ENCODE measurements at places on chromosomes 12 and 14. TPM values are rescaled to one million over a fixed set of nuclear protein-coding genes. Genes with fewer than 3 reads are reported as not detected.

KLRC2 gene
- total RNA-seq = 1.5 TPM

DNA sequence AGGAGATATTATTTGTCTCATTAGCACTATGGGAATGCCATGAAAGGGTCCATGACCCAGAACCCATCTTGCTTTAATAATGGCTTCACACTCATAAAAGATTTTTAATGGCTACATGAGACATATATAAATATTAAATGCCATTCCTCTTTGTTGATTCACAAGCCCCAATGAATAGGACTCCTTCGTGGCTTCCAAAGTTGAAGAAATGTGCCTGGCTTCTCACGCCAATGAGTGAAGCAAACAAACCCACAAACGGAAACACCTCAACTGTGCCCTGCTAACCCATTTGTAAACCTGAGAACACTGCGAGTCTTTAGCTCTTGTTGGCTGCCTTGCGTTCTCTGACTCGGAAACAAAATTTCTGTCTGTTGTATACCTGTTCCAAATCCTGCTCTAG is 381.7 kb upstream of the DDHD1 start:
- H3K27ac ChIP-seq = no peak overlapping the region
- H3K36me3 ChIP-seq = no peaks in the 10 kb centered on the region
- no peak overlapping the region for H3K4me3 ChIP-seq
- no peaks in the 10 kb centered on the region for H3K27me3 ChIP-seq

KTN1 gene
- 84.1 TPM for total RNA-seq

- H3K4me3 ChIP-seq = no peak overlapping the region
- H3K27ac ChIP-seq = peak overlapping the region; percentile 63
- H3K27me3 ChIP-seq = no peaks in the 10 kb centered on the region
- H3K4me1 ChIP-seq = peaks cover 56% of the 10 kb centered on the region
- no peak for DNase-seq
- H3K36me3 ChIP-seq = peaks cover 5% of the 10 kb centered on the region
Observed at GRCh38 chr14:54773171-54774006, 129.2 kb downstream of the GCH1 start.

DNA sequence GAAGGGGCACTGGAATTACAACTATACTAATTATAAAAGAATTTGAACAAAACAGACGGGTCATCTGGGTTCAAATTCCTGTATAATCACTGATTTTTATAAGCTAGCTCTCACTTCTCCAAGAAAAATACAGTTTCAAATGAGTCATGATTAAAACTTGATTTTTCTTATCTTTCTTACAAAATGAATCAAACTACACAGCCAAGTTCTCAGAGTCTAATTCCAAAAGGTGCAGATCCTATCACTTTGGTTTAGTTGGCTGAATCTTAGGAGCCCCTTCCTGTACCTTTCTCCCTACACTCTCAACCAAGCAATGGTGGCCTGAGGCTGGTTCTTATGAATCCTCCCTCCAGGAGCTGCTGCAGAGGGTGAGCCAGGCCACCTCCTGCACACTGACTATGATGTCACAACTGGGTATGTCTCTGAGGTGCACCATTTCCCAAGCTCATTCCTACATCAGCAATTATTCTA is 43.8 kb upstream of the BMP4 start:
- no peaks in the 10 kb centered on the region for H3K36me3 ChIP-seq
- H3K4me1 ChIP-seq = no peaks in the 10 kb centered on the region
- no peak overlapping the region for H3K4me3 ChIP-seq
- H3K27me3 ChIP-seq = no peaks in the 10 kb centered on the region

- H3K4me3 ChIP-seq = no peak overlapping the region
- H3K27ac ChIP-seq = no peak overlapping the region
- DNase-seq = no peak
Observed at GRCh38 chr12:57185906-57186508, 30.6 kb upstream of the NXPH4 start.

GRCh38 chr12:52070185-52070925 is 577 bp downstream of the ATG101 start:
- no peaks in the 10 kb centered on the region for H3K27me3 ChIP-seq
- H3K27ac ChIP-seq = peak overlapping the region; percentile 93
- H3K4me3 ChIP-seq = peak overlapping the region; percentile 100
- no peak for DNase-seq
- no peaks in the 10 kb centered on the region for H3K36me3 ChIP-seq

DNA sequence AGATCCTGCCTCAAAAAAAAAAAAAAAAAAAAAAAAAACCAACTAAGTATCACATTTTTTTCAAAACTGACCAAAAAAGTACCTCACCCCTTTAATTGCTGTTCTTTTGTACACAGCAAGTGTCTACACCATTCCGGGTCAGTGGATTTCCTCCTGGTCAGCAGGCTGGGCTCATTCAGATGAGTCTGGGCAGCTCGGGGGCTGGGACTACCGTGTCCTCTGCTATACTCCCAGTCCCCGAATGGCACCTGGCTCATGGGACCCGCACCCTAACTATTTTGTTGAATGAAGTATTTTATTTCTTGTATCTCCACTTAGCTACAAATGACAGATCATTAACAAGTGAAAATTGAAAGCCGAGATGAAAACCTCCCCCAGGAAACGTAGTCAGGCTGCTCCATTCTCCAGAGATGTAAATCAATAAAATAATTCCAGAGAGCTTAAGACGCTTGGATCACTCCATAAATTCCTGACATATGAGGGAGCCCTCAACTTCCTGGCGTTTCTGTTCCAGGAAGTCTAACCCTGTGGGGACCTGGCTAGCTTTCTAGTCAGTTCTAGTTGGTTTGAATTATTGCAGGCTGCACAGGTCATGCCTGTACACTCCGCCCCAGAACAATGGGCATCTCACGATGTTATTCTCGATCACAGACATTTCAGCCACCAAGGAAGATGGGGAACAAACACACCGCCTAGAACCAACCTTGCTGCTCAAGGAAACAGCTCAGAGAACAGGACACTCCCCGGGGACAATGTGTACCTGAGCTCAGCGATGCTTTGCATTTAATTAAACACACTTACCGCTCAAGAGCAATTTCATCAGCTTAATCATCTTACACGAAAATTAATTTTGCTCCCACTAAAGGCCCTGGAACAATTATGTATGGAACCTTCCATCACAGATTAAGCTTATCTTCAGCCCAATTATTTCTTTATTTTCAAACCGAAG is 76.3 kb downstream of the RIMBP2 start:
- H3K4me1 ChIP-seq = no peaks in the 10 kb centered on the region
- H3K4me3 ChIP-seq = no peak overlapping the region
- H3K27ac ChIP-seq = no peak overlapping the region
- no peaks in the 10 kb centered on the region for H3K36me3 ChIP-seq
- no peak for DNase-seq

- no peak overlapping the region for H3K4me3 ChIP-seq
- DNase-seq = no peak
- no peaks in the 10 kb centered on the region for H3K4me1 ChIP-seq
- no peaks in the 10 kb centered on the region for H3K27me3 ChIP-seq
- H3K36me3 ChIP-seq = no peaks in the 10 kb centered on the region
- H3K27ac ChIP-seq = no peak overlapping the region
Observed at GRCh38 chr12:13085968-13086686, 17.3 kb downstream of the GSG1 start.

GRCh38 chr12:48936379-48936979 is 11.2 kb upstream of the FKBP11 start:
- no peaks in the 10 kb centered on the region for H3K27me3 ChIP-seq
- H3K27ac ChIP-seq = no peak overlapping the region
- no peaks in the 10 kb centered on the region for H3K4me1 ChIP-seq
- peaks cover 36% of the 10 kb centered on the region for H3K36me3 ChIP-seq
- no peak overlapping the region for H3K4me3 ChIP-seq
- DNase-seq = peak; percentile 81

- H3K4me3 ChIP-seq = no peak overlapping the region
- no peaks in the 10 kb centered on the region for H3K27me3 ChIP-seq
- no peak for DNase-seq
- no peaks in the 10 kb centered on the region for H3K4me1 ChIP-seq
- H3K36me3 ChIP-seq = no peaks in the 10 kb centered on the region
- H3K27ac ChIP-seq = no peak overlapping the region
Observed at GRCh38 chr14:98741523-98741922, 530.5 kb downstream of the BCL11B start.

- DNase-seq = no peak
- no peaks in the 10 kb centered on the region for H3K4me1 ChIP-seq
- peaks cover 2% of the 10 kb centered on the region for H3K27me3 ChIP-seq
- no peak overlapping the region for H3K4me3 ChIP-seq
- no peak overlapping the region for H3K27ac ChIP-seq
Observed at GRCh38 chr12:84033162-84033561, 879.4 kb downstream of the SLC6A15 start.

DNA sequence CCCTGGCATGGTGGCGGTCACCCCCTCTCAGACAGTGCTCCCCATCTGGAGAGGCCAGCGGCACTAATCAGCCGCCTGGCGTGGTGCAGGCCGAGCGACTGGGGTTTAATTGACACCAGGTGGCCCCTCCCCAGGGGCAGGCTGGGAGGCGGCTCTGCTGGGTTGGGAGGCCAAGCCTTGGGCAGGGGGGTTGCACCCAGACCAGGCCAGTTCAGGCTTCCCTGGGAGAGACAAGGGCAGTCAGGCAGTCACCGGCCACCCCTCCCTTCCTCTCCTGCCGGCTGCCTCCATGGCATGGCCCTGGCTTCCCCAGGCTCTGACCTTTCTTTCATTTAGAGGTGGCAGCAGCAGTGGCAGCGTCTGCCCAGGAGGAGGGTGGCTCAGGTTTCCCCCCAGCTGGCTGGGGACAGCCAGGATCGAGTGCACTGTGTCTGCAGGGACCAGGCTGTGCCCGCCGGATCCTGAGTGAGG is 78.1 kb upstream of the NOS1 start:
- no peaks in the 10 kb centered on the region for H3K27me3 ChIP-seq
- H3K27ac ChIP-seq = no peak overlapping the region
- no peak for DNase-seq
- H3K4me3 ChIP-seq = no peak overlapping the region
- H3K4me1 ChIP-seq = no peaks in the 10 kb centered on the region

- H3K4me3 ChIP-seq = no peak overlapping the region
- no peak overlapping the region for H3K27ac ChIP-seq
- no peaks in the 10 kb centered on the region for H3K4me1 ChIP-seq
- H3K27me3 ChIP-seq = no peaks in the 10 kb centered on the region
- DNase-seq = no peak
Observed at GRCh38 chr12:66786531-66787308, 107.8 kb upstream of the GRIP1 start.

GRCh38 chr14:95040708-95041476 is 116.4 kb downstream of the DICER1 start:
- no peak overlapping the region for H3K27ac ChIP-seq
- DNase-seq = no peak

DNA sequence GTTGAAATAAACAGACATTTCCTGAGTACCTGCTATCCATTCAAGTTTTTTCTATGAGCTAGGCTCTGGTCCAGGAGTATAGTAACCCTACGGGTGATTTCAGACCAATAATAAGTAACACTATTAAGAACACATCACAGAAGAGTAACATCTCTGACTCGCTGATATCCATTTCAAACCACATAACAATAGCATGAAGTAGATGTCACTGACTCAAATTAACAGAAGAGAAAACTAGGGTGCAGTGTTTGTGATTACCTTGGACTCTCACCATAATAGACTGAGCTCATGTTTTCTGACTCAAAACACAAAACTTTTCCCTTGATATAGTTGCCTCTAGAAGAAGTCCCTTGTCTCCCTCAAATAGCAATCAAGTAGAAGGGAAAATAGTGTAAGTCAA is 423.0 kb downstream of the DIO2 start:
- no peaks in the 10 kb centered on the region for H3K27me3 ChIP-seq
- H3K27ac ChIP-seq = no peak overlapping the region
- H3K4me1 ChIP-seq = no peaks in the 10 kb centered on the region
- H3K4me3 ChIP-seq = no peak overlapping the region

PAWR gene
- total RNA-seq = 10.9 TPM

DNA sequence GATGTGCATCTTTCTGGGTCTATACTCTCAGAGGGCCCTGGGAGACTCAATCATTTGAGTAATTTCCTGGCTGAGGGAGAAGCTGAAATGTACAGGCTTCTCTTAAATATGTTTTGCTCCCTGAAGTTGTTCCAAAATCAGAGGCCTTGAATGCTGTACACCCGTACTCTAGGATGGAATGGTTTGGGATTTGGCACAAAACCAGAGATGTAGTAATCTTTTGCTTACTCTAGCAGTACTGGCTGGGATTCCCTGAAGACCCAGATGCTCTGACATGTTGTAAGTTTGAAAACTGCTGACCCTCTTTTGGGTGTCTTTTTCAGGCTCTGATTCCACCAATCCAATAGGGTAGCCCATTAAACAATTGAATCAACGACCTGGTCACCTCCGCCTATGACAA is 10.4 kb downstream of the ACACB start:
- H3K27me3 ChIP-seq = no peaks in the 10 kb centered on the region
- peak overlapping the region; percentile 38 for H3K27ac ChIP-seq
- no peak overlapping the region for H3K4me3 ChIP-seq
- H3K4me1 ChIP-seq = peaks cover 42% of the 10 kb centered on the region
- DNase-seq = no peak
- H3K36me3 ChIP-seq = no peaks in the 10 kb centered on the region

DNA sequence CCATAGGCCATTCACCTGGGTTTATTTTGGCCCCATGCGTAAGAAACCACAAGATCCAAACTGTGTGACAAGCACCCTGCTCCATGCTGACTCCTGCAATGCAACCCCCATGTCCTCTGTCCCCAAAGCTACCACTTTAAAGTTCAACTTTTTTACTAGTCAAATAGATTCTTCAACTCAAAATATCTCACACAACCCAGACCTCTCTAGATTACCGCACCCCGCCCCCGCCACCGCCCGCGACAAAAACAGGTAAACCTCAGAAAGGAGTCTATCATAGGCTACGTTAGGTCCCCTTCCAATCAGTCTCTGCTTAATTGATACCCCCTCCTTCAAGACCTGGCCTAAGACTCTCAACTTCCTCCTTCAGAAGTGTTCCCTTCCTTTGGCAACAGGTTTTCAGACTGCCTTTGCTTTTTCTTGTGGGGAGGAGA is 2.2 kb downstream of the ZFP36L1 start:
- peak overlapping the region; percentile 94 for H3K4me3 ChIP-seq
- H3K27me3 ChIP-seq = no peaks in the 10 kb centered on the region
- H3K4me1 ChIP-seq = peaks cover 15% of the 10 kb centered on the region

GRCh38 chr12:124510301-124510970 is 57.0 kb downstream of the NCOR2 start:
- no peaks in the 10 kb centered on the region for H3K27me3 ChIP-seq
- no peaks in the 10 kb centered on the region for H3K36me3 ChIP-seq
- no peak overlapping the region for H3K27ac ChIP-seq
- no peak overlapping the region for H3K4me3 ChIP-seq

ADGRD1 gene
- 5.8 TPM for total RNA-seq

DNA sequence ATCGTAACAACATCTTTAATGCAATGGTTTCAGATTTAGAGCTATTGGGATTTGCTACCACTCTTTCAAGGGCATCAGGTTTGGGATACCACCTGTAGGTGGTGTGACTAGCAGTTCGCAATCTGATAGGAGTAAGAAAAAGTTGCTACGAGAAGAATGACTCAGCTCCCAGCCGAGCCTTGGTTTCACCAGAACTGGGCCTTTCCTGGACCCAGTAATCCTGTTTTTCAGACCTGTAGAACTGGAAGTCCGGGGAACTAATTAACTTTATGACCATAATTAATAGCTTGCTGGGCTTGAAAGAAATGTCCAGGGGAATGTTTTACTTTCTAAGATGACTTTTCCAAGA is 770 bp downstream of the ABHD4 start:
- peaks cover 21% of the 10 kb centered on the region for H3K36me3 ChIP-seq
- peak overlapping the region; percentile 84 for H3K4me3 ChIP-seq
- no peaks in the 10 kb centered on the region for H3K4me1 ChIP-seq
